ENCODE measurements at places on chromosomes 1 and 21. TPM values are rescaled to one million over a fixed set of nuclear protein-coding genes. Genes with fewer than 3 reads are reported as not detected.

VHLL gene
- not detected for total RNA-seq

HMGCS2 gene
- not detected for total RNA-seq

TFF2 gene
- total RNA-seq, result not detected

SPATA46 gene
- not detected for total RNA-seq

C4BPA gene
- 0.67 TPM for total RNA-seq

LACTBL1 gene
- not detected for total RNA-seq

ZNF697 gene
- 1.4 TPM for total RNA-seq

COL8A2 gene
- 0.14 TPM for total RNA-seq

NTRK1 gene
- total RNA-seq, result 0.06 TPM

S100A7 gene
- total RNA-seq, result not detected

GUCA2B gene
- not detected for total RNA-seq

HSD3B2 gene
- not detected for total RNA-seq

SLC30A10 gene
- 0.05 TPM for total RNA-seq

IVL gene
- 0.09 TPM for total RNA-seq

MMEL1 gene
- 0.08 TPM for total RNA-seq

ERICH3 gene
- total RNA-seq, result not detected

LRRIQ3 gene
- 0.58 TPM for total RNA-seq

NBPF19 gene
- total RNA-seq, result 10.1 TPM

TNFRSF8 gene
- total RNA-seq, result 0.13 TPM

PROK1 gene
- total RNA-seq, result not detected

SAMD11 gene
- total RNA-seq, result 19.7 TPM

FABP3 gene
- not detected for total RNA-seq

CD53 gene
- total RNA-seq, result not detected

LGR6 gene
- 0.90 TPM for total RNA-seq

GALNT2 gene
- 123 TPM for total RNA-seq

GPR157 gene
- 5.3 TPM for total RNA-seq

SLC35F3 gene
- 4.8 TPM for total RNA-seq

OR6K3 gene
- total RNA-seq, result not detected

PPFIA4 gene
- total RNA-seq, result 0.34 TPM

OR2T35 gene
- not detected for total RNA-seq

MAN1C1 gene
- total RNA-seq, result 0.93 TPM

ATP6V0B gene
- 118 TPM for total RNA-seq
